B cell (primary cell): ENCODE measurements at places on chromosomes 6 and 20.

DNA sequence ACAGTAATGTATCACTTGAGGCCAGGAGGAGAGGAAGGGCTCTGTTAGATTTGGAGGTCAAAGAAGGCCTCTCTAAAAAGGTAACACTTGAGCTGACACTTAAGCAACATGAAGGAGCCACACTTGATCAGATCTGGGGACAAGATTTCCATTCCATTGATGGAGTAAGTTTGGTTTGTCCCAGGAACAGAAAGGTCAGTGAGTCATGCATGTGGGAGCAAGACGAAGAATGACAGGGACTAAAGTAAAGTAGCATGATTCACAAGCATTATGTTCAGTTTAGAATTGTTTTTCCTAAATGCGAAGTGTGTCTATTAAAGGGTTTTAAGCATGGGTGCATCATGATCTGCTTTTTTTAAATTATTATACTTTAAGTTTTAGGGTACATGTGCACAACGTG lies 47.4 kb downstream of the COL21A1 start:
- no peak for DNase-seq
- no peaks in the 10 kb centered on the region for H3K36me3 ChIP-seq

DNA sequence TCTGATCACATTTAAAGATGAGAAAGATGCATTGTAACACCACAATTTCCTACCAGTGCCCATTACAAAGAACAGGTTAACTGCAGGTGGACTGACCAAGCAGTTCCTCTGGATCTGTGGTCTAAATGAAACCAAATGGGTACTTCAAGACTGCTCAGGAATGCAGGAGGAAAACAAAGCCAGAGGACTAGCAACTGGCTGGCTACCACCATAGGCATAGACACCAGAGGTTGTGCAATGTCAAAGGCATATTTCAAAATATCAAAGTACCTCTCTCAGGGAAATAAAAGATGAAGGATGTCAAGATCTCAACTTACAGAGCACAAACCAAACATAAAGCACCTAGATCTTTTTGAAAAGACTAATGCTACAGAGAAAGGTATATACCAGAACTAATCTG lies 65.5 kb downstream of the GMDS start:
- DNase-seq, result no peak
- no peak overlapping the region for H3K4me3 ChIP-seq
- H3K27me3 ChIP-seq, result no peaks in the 10 kb centered on the region
- no peaks in the 10 kb centered on the region for H3K4me1 ChIP-seq
- no peak overlapping the region for H3K27ac ChIP-seq

GRCh38 chr6:31162463-31163165 lies 4.2 kb downstream of the TCF19 start:
- H3K27ac ChIP-seq, result no peak overlapping the region
- H3K4me3 ChIP-seq, result no peak overlapping the region
- H3K36me3 ChIP-seq, result no peaks in the 10 kb centered on the region
- H3K4me1 ChIP-seq, result peaks cover 25% of the 10 kb centered on the region
- no peak for DNase-seq

GRCh38 chr6:110705543-110705942 lies 109.7 kb downstream of the CDK19 start:
- no peaks in the 10 kb centered on the region for H3K27me3 ChIP-seq
- DNase-seq, result no peak
- peaks cover 3% of the 10 kb centered on the region for H3K36me3 ChIP-seq
- H3K4me1 ChIP-seq, result no peaks in the 10 kb centered on the region

DNA sequence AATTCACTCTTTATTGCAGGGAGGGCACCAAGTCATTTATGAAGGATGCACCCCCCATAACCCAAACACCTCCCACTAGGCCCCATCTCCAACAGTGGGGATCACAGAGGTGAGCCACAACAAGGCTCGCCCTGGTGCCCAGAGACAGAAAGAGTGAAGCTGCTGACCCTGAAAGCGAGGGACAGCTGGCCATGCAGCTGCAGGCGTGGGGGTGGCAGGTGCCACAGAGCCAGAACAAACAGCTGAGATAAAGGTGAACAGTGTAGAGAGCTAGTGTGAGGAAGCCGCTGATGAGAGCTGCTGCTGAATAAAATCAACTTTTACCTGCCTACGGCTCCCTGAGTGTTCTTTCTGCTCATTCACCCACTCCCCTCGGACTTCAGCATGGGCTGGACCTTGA lies 18.8 kb upstream of the RGS17 start:
- no peak overlapping the region for H3K4me3 ChIP-seq
- no peak for DNase-seq
- no peaks in the 10 kb centered on the region for H3K4me1 ChIP-seq
- H3K36me3 ChIP-seq, result no peaks in the 10 kb centered on the region
- no peaks in the 10 kb centered on the region for H3K27me3 ChIP-seq
- H3K27ac ChIP-seq, result no peak overlapping the region

GRCh38 chr6:153207006-153207405 lies 75.9 kb upstream of the RGS17 start:
- no peaks in the 10 kb centered on the region for H3K27me3 ChIP-seq
- DNase-seq, result no peak
- no peaks in the 10 kb centered on the region for H3K4me1 ChIP-seq
- H3K36me3 ChIP-seq, result no peaks in the 10 kb centered on the region
- H3K4me3 ChIP-seq, result no peak overlapping the region

DNA sequence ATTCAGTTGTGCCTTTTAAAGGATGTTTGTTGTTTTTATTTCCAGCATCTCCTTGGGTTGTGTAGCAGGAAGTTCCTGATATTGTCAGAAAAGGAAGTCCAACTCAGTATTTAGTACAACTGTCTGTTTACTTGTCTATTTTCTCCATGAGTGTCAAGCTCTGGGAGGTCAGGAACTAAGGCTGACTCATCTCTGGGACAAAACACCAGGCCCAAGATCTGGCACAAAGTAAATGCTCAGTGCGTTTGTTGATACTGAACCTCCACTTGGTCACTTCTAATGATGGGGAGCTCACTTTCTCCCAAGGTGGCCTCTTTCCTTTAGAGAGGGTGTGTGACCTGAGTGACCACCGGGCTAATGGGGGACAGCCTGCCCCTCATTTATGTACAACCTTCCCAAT lies 12.6 kb upstream of the PIGU start:
- no peaks in the 10 kb centered on the region for H3K27me3 ChIP-seq
- H3K27ac ChIP-seq, result no peak overlapping the region
- H3K36me3 ChIP-seq, result no peaks in the 10 kb centered on the region
- no peaks in the 10 kb centered on the region for H3K4me1 ChIP-seq
- DNase-seq, result no peak

GRCh38 chr6:129732034-129732433 lies 22.1 kb upstream of the ARHGAP18 start:
- H3K36me3 ChIP-seq, result no peaks in the 10 kb centered on the region
- H3K27ac ChIP-seq, result no peak overlapping the region
- H3K27me3 ChIP-seq, result no peaks in the 10 kb centered on the region
- no peak overlapping the region for H3K4me3 ChIP-seq
- H3K4me1 ChIP-seq, result peaks cover 4% of the 10 kb centered on the region
- no peak for DNase-seq
